Progenitor cell of endocrine pancreas (in vitro differentiated cells): ENCODE measurements at places on chromosomes 4 and X.
A peak's percentile ranks its signal among the peaks of the same experiment; 100 is the strongest.

DNA sequence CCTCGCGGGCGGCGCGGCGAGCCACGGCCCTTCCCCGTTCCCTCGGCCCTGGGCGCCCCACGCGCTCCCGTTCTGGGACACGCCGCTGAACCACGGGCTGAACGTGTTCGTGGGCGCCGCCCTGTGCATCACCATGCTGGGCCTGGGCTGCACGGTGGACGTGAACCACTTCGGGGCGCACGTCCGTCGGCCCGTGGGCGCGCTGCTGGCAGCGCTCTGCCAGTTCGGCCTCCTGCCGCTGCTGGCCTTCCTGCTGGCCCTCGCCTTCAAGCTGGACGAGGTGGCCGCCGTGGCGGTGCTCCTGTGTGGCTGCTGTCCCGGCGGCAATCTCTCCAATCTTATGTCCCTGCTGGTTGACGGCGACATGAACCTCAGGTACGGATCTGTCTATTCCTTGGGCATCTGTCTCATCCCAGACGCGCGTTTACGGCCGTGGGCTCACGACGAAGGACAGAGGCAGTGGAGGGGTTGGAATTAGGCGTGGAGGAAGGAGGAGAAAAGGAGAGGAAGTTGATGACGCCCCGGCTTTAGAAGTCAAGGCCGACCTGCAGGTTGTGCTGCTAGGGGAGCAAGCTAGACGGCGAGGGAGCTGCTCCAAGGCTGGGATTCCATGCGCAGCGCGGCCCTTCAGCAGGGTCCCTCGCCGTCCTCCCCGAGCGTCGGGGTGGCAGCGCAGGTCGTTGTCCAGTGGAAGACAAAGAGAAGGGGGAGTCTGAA lies 792 bp downstream of the SLC10A4 start:
- peak; percentile 19 for DNase-seq

- DNase-seq, result no peak
Measured at GRCh38 chr4:177107288-177107921, 202.3 kb upstream of the NEIL3 start.

DNA sequence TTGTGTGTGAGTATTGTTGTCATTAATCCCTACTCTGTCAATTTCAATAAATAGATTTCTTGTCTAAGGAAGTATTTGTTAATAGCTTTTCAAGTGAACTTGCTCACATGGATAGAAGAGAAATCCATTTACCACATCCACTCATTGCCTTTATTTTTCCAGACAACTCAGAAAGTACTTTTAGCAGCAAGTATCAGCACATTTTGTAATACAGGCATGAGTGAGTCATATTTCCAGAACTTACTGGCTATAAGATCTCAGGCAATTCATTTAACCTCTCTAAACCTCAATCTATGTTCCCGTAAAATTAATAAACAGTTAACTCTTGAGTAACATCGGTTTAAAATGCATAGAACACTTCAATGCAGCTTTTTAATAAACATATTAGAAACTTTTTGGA lies 317.9 kb upstream of the PCDH7 start:
- DNase-seq, result no peak

- no peak for DNase-seq
Measured at GRCh38 chr4:127616898-127617297, 15.9 kb upstream of the INTU start.

DNA sequence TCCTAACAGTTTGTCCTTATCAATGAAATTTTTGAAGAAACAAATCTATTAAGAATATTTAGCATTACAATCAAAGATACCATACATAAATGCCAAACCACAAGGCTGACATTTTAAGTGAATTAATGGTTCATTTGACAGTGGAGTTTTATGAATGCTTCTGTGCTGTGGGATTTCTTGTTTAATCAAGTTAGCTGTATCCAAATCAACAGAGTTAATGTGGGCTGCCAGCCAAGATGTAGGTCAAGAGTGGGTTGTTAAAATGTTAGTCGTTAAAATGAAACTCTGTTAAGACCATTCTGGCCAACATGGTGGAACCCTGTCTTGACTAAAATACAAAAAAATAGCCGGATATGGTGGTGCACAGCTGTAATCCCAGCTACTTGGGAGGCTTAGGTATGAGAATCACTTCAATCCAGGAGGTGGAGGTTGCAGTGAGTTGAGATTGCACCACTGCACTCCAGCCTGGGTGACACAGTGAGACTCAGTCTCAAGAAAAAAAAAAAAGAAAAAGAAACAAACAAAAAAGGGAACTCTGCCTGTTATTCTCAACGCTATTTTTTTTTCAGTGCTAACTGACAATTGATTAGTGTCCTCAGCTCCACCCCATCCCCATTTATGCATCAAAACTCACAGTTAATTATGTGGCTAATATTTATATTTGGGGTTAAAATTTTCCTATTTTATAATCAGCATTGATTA lies 20.2 kb downstream of the GPAT3 start:
- DNase-seq, result no peak
